ENCODE measurements at places on chromosomes 1 and 21. TPM values are rescaled to one million over a fixed set of nuclear protein-coding genes. Genes with fewer than 3 reads are reported as not detected.

Gene HPDL
- 26.8 TPM for total RNA-seq

Gene LYPLAL1
- total RNA-seq = 23.7 TPM

Gene GRIK1
- total RNA-seq = not detected

DNA sequence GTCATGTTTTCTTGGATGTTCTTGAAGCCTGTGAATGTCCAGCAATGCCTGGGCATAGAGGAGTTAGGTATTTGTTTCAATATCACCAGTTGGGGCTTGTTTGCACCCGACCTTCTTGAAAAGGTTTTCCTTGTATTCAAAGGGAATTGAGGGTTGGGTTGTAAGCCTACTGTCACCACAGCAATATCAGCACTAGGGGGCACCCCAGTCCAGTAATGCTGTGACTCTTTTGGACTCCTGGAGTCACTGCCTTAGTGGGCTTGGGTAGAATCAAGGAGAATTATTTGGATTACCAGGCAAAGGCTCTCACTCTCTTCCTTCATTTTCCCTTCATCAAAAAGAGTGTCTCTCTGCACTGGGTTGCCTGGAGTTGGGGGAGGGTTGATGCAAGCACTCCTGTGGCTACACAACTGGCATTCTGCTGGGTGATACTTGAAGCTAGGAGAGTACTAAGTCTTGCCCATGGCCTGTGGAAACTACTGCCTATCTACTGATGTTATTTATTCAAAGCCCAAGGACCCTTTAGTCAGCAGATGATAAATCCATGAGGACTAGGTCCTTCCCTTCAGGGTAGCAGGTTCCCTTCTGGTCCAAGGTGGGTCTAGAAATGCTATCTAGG lies 34.5 kb downstream of the OR10R2 start:
- no peaks in the 10 kb centered on the region for H3K4me1 ChIP-seq
- no peaks in the 10 kb centered on the region for H3K36me3 ChIP-seq
- no peak overlapping the region for H3K4me3 ChIP-seq
- H3K27ac ChIP-seq = no peak overlapping the region

- peaks cover 23% of the 10 kb centered on the region for H3K27me3 ChIP-seq
- peaks cover 17% of the 10 kb centered on the region for H3K4me1 ChIP-seq
- no peak overlapping the region for H3K4me3 ChIP-seq
- H3K36me3 ChIP-seq = no peaks in the 10 kb centered on the region
- H3K27ac ChIP-seq = no peak overlapping the region
These were observed 6.2 kb upstream of the ERO1B start for GRCh38 chr1:236287757-236288619.

Gene VWA1
- 4.7 TPM for total RNA-seq

Gene NUDT4B
- 0.68 TPM for total RNA-seq

DNA sequence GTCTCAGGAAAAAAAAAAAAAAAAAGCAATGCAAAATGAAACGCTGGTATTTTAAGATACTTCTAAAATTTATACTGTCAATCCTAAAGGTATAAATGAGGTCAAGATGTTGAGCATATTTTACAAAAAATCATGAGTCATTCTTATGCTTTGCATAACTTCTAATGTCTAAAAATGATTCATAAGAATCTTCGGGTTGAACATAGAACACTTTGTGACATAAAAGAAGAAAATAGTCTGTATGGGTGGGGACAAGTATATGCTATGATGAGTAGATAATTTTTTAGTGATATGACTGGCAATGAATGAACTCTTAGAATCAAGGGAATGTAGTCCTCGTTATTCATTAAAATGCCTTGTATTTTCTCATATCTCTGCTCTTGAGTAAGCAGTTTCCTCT lies 416.9 kb upstream of the USP24 start:
- H3K36me3 ChIP-seq = no peaks in the 10 kb centered on the region
- no peak for DNase-seq
- H3K27me3 ChIP-seq = no peaks in the 10 kb centered on the region
- no peak overlapping the region for H3K27ac ChIP-seq
- H3K4me1 ChIP-seq = no peaks in the 10 kb centered on the region

GRCh38 chr1:45395051-45395450 lies 54.8 kb upstream of the MUTYH start:
- no peak overlapping the region for H3K4me3 ChIP-seq
- DNase-seq = no peak
- peaks cover 7% of the 10 kb centered on the region for H3K4me1 ChIP-seq

Gene SPRR2B
- not detected for total RNA-seq

- H3K4me1 ChIP-seq = peaks cover 8% of the 10 kb centered on the region
- H3K27me3 ChIP-seq = peaks cover 15% of the 10 kb centered on the region
- H3K27ac ChIP-seq = no peak overlapping the region
- no peak for DNase-seq
- no peak overlapping the region for H3K4me3 ChIP-seq
These were observed 2.1 kb upstream of the RAP1GAP start for GRCh38 chr1:21670956-21671902.

Gene CFAP141
- total RNA-seq = not detected

All from activated T-helper 2 cell treated with anti-CD3 and anti-CD28 coated beads, Interferon-gamma antibody, Interleukin-2, Interleukin-4, amounts not matched to agents 10 μg/mL and 5 μg/mL and 100 μg/mL, durations not matched to agents 14 hours and 24 hours and 36 hours (primary cell).